ENCODE measurements at places on chromosomes 6 and 20.

DNA sequence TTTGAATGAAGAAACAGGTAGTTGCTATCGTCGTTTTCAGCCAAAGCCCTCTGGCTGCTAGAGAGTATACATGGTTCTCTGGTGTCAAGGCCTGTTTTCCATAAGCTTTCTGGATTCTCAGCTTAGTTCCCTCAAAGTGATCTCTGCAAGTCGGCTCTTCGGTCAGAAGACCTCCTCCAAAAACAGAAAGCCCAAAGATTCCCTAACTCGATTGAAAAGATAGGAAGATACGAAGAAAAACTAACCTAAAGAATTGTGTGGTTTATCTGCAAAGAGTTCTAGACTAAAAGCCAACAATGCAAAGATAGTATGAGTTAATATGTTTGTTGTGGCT, 545 bp upstream of the ASCC3 start:
- no peak for DNase-seq
- H3K27ac ChIP-seq = peak overlapping the region; percentile 100
- peaks cover 36% of the 10 kb centered on the region for H3K4me1 ChIP-seq
- peak overlapping the region; percentile 100 for H3K4me3 ChIP-seq

DNA sequence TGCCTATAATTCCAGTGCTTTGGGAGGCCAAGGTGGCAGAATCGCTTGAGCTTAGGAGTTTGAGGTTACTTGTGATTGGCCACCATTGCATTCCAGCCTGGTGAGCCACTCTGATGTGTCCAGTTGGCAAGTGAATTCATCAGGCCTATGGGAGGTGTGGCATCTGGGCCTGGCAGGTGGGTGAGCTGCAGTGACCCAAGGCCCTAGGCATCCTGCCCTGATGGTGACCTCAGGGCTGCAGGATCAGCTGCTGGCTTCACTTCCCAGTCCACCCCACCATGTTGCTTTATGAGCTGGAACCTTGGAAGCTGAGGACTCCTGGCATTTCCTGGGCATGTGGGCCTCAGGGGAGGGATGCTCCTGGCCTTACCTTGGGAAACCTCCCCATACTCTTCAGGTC, 20.5 kb downstream of the RSPH9 start:
- peaks cover 41% of the 10 kb centered on the region for H3K4me1 ChIP-seq
- H3K27ac ChIP-seq = no peak overlapping the region
- peaks cover 8% of the 10 kb centered on the region for H3K36me3 ChIP-seq

DNA sequence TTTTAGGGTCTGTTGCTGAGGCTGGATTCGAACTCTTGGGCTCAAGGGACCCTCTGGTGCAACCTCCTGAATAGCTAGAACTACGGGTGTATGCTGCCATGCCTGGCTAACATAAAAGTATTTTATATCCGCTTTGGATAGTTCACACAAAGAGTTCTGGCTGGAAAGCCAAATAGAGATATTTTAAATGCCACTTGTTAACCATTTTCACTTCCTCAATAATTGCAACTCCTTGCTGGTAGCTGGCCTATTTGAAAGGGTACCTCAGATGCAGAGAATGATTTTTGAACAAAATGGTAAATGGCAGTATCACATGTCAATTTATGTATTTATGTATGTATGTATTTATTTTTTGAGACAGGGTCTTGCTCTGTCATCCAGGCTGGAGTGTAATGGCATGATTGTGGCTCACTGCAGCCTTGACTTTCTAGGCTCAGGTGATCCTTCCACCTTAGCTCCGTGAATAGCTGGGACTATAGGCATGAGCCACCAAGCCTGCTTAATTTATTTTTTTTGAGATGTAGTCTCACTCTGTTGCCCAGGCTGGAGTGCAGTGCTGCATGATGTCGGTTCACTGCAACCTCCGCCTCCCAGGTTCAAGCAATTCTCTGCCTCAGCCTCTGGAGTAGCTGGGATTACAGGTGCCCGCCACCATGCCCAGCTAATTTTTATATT, 12.9 kb upstream of the JARID2 start:
- H3K4me1 ChIP-seq = no peaks in the 10 kb centered on the region
- H3K27ac ChIP-seq = no peak overlapping the region
- H3K4me3 ChIP-seq = no peak overlapping the region
- no peaks in the 10 kb centered on the region for H3K27me3 ChIP-seq
- no peaks in the 10 kb centered on the region for H3K36me3 ChIP-seq
- DNase-seq = no peak

- H3K27ac ChIP-seq = no peak overlapping the region
- DNase-seq = no peak
- H3K4me3 ChIP-seq = no peak overlapping the region
- no peaks in the 10 kb centered on the region for H3K27me3 ChIP-seq
- no peaks in the 10 kb centered on the region for H3K36me3 ChIP-seq
Observed at GRCh38 chr20:57118107-57118769, 148.2 kb downstream of the BMP7 start.

- no peaks in the 10 kb centered on the region for H3K27me3 ChIP-seq
- H3K4me3 ChIP-seq = no peak overlapping the region
- no peak for DNase-seq
- peaks cover 89% of the 10 kb centered on the region for H3K36me3 ChIP-seq
Observed at GRCh38 chr6:158764183-158764849, 54.9 kb downstream of the EZR start.

GRCh38 chr20:346640-347316, at the start of gene NRSN2:
TSS of gene NRSN2 (plus strand) at chr20:347111. CDS start at chr20:349644, 2,533 bp downstream.
- DNase-seq = no peak
- H3K27ac ChIP-seq = peak within 1 kb of the TSS; percentile 59
- H3K4me3 ChIP-seq = peak within 1 kb of the TSS; percentile 92
- peaks cover 8% of the 10 kb centered on the region for H3K36me3 ChIP-seq
- peaks cover 12% of the 10 kb centered on the region for H3K4me1 ChIP-seq
- peaks cover 7% of the 10 kb centered on the region for H3K27me3 ChIP-seq

DNA sequence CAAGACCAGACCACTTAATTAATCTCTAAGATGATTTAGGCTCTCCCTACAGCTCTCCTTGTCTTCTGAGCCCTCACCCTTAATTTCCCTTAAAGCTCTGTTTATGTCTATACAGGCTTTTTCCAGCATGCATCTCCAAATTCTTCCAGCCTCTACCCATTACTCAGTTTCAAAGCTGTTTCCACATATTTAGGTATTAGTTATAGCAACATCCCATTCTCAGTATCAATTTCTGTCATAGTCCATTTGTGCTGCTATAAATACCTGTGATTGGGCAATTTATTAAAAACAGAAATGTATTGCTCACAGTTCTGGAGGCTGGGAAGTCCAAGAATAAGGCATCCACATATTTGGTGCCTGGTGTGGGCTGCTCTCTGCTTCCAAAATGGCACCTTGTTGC, 2.3 kb upstream of the SERPINB1 start:
- H3K27ac ChIP-seq = peak overlapping the region; percentile 13
- H3K4me1 ChIP-seq = peaks cover 66% of the 10 kb centered on the region
- DNase-seq = no peak
- H3K4me3 ChIP-seq = no peak overlapping the region
- H3K27me3 ChIP-seq = no peaks in the 10 kb centered on the region
- peaks cover 24% of the 10 kb centered on the region for H3K36me3 ChIP-seq

- H3K27me3 ChIP-seq = peaks cover 43% of the 10 kb centered on the region
- H3K36me3 ChIP-seq = no peaks in the 10 kb centered on the region
- H3K4me1 ChIP-seq = no peaks in the 10 kb centered on the region
- no peak overlapping the region for H3K27ac ChIP-seq
- H3K4me3 ChIP-seq = no peak overlapping the region
- DNase-seq = no peak
Observed at GRCh38 chr6:132526461-132526860, 11.6 kb upstream of the TAAR9 start.

GRCh38 chr6:45786355-45786781, 229.3 kb downstream of the CLIC5 start:
- no peak for DNase-seq
- H3K4me1 ChIP-seq = peaks cover 7% of the 10 kb centered on the region
- H3K27me3 ChIP-seq = no peaks in the 10 kb centered on the region
- H3K27ac ChIP-seq = no peak overlapping the region

DNA sequence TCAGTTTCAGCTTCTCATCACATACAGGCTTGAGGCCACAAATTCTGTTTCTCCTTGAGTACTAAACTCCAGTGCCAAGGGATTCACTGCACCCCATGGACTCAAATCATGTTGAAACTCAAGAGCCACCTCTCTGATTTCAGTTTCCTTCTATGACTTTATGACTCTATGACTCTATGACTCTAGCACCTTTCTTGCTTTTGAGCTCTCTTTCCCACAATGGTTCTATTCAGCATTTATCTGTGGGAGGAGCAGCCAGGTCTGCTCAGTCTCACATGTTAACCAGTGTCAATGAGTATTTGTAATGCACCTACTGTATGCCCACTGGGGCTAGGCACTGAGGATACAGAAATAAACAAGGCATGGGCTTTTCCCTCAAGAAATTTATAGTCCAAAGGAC, 14.6 kb upstream of the SLC22A2 start:
- no peaks in the 10 kb centered on the region for H3K36me3 ChIP-seq
- H3K27ac ChIP-seq = no peak overlapping the region
- no peak for DNase-seq
- H3K4me1 ChIP-seq = no peaks in the 10 kb centered on the region
- no peaks in the 10 kb centered on the region for H3K27me3 ChIP-seq
- H3K4me3 ChIP-seq = no peak overlapping the region

DNA sequence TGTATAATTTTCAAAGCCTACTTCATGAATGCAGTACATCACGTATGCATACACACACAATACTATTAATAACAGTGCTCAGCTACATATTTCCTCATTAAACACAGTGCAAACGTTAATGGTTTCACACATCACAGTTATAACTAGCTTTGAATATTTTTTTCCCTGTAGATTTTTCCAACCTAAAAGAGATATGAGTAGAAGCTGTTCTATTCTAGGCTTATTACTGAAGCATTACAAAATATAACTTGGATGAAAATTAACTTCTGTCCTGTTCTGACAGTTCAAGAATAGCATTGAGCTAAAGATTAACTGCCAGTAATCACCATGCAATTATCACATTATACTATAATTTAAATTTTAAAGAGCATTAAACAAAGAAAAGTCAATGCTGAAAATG, 6.2 kb downstream of the LMBRD1 start:
- DNase-seq = no peak
- peaks cover 26% of the 10 kb centered on the region for H3K4me1 ChIP-seq
- peaks cover 33% of the 10 kb centered on the region for H3K36me3 ChIP-seq

- no peak overlapping the region for H3K27ac ChIP-seq
- peaks cover 44% of the 10 kb centered on the region for H3K4me1 ChIP-seq
- peaks cover 48% of the 10 kb centered on the region for H3K36me3 ChIP-seq
- H3K4me3 ChIP-seq = no peak overlapping the region
Observed at GRCh38 chr20:32368925-32369324, 10.8 kb downstream of the ASXL1 start.

GRCh38 chr20:57117296-57117695, 149.1 kb downstream of the BMP7 start:
- H3K4me3 ChIP-seq = no peak overlapping the region
- H3K27me3 ChIP-seq = no peaks in the 10 kb centered on the region
- H3K4me1 ChIP-seq = no peaks in the 10 kb centered on the region
- no peak for DNase-seq
- H3K36me3 ChIP-seq = no peaks in the 10 kb centered on the region
- no peak overlapping the region for H3K27ac ChIP-seq

DNA sequence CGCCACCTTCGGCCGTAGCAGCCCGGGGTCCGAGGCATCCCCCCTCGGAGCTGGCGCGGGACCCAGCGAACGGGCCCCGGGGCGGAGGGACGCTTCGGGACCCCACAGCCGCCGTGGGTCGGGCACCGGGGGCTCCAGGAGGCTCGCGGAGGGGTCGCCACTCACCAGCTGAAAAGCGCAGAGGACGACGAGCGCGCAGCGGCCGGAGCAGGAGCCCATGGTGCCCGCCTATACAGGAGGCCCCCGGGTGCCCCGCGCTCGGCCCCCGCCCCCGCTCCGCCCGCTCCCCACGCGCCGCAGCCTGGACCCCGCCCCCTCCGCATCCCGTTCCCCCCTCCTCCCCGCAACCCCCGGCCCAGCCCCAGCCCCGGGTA, at the start of gene NKAIN4:
NKAIN4 (minus strand) TSS at position 232 of the 374 bp plus-strand sequence; CDS start at position 219, 13 bp downstream.
- no peaks in the 10 kb centered on the region for H3K36me3 ChIP-seq
- DNase-seq = no peak
- no peak within 1 kb of the TSS for H3K4me3 ChIP-seq
- H3K27ac ChIP-seq = no peak within 1 kb of the TSS
- peaks cover 40% of the 10 kb centered on the region for H3K27me3 ChIP-seq

- no peak overlapping the region for H3K4me3 ChIP-seq
- H3K27me3 ChIP-seq = no peaks in the 10 kb centered on the region
- no peaks in the 10 kb centered on the region for H3K4me1 ChIP-seq
- no peak for DNase-seq
- H3K36me3 ChIP-seq = no peaks in the 10 kb centered on the region
Observed at GRCh38 chr6:49730251-49730650, 13.9 kb downstream of the CRISP3 start.

DNA sequence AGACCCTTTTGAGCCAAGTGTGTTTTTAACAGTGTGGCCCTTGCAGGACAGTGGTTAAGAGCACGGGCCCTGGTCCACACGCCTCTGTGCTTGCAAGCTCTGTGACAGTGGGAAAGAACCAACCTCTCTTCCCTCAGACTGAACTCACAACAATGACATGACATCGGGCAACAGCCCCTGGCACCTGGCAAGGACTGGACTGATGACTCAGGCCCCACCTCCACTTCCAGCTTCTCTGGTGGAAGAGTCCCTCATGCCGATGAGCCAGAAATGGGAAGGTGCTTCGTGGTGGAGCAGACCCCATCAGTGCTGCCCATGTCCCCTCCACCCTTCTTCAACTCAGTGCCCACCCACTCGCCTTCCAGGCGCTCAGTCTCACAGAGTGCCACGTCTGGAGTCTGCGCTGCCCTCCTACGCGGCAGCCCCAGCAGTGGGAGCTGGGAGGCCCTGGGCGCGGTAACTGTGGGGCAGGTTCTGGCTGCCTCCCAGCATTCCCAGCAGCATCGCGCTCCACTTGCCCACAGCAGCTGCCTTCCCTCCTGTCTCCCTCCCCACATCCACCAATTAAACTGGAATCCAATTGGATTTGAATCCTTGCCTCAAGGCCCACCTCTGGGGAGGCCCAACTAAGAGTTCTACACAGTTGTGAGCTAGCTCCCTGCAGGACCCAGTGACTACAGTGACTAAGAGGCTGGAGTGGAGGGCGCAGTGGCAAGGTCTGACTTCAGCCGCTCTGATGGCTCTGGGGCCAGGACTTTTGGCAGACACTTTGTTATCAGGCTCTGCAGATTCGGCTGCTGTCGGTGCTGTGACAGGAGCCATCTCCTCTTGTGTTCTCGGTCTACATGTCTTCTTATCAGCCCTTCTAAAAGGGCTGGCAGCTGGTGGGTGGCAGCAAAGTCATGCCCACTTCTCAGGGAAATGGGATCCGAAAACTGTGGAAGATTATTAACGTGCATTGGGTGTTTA, 156.8 kb upstream of the MLN start:
- no peaks in the 10 kb centered on the region for H3K4me1 ChIP-seq
- peaks cover 6% of the 10 kb centered on the region for H3K27me3 ChIP-seq
- no peak overlapping the region for H3K4me3 ChIP-seq
- no peaks in the 10 kb centered on the region for H3K36me3 ChIP-seq

GRCh38 chr6:30037182-30037788, 23.8 kb upstream of the POLR1H start:
- no peak overlapping the region for H3K27ac ChIP-seq
- H3K4me3 ChIP-seq = no peak overlapping the region
- no peak for DNase-seq
- H3K36me3 ChIP-seq = peaks cover 4% of the 10 kb centered on the region

GRCh38 chr6:42841844-42842584, 37.4 kb upstream of the RPL7L1 start:
- H3K27me3 ChIP-seq = no peaks in the 10 kb centered on the region
- peaks cover 3% of the 10 kb centered on the region for H3K4me1 ChIP-seq
- peaks cover 17% of the 10 kb centered on the region for H3K36me3 ChIP-seq
- no peak overlapping the region for H3K27ac ChIP-seq
